ENCODE measurements at places on chromosomes 3 and 15.
A peak's percentile ranks its signal among the peaks of the same experiment; 100 is the strongest.

DNA sequence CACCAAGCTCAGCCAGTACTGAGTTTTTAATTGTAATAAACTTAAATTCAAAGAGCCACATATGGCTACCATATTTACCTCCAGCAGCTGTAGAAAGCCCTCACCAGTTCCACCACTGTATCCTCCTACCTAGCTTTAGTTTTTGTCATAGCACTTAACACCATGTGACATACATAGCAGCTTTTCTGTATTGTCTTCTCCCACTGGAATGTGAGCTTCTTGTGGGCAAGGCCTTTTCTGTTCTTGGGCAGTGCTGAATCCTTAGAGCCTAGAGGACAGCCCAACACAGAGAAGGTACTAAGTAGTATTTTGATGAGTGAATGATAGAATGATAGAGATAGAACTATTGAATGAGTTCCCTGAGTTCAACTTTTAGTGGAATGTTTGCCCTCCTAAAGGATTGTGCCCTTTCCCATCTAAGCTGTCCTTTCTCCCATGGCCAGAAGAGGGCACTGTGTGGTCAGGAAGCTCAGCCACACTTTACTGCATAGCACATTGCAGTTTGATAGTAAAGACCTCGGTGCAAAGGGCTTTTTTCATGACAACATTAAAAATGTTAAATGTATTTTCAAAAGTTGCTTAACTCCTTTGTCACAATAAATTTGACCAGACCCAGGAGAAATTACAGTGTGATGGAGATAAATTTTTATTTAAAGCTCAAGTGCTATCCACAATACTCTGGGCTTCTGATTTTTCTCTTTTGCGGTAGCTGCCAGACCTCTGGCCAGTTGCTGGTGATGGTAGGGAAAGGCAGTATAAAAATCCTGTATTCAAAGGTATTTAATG lies 115.8 kb downstream of the GHSR start:
- peak; percentile 28 for DNase-seq

DNA sequence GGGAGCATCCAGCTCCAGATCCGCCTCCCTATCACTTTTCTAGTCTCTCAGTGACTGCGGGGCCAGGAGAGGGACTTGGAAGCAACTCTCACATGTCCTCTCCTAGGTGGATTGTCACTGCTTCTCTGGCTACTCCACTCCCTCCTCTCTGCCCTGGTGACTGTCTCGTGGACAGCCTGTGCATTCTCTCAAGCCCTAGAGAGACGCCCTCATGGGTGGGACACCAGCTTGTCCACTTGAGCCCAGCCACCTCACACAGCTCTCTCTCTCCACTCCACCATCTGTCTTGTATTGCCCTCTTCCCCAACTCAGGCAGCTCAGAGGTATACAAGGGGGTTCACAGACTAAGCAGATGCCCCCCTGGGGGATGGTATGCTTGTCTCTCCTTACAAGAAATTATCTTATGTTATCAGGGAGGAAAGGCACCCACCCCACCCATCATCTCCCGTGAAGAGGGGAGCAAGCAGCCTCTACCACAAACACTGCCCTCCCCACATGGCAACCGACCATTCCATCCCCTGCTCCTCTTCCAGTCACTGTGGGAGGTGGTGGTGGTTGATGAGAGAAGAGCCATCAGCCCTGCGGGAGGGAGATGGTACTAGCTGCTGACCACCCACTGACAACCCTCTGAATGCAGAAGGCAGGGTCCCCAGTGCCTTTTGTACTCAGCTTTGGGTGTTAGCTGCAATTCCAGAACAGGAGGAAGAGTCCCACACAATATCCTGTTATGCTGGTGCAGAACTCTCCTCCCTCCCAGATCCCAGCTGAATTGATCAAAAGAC lies 15.5 kb upstream of the LOXL1 start:
- no peak for DNase-seq

GRCh38 chr3:36540888-36541518 lies 160.7 kb downstream of the STAC start:
- DNase-seq, result no peak

DNA sequence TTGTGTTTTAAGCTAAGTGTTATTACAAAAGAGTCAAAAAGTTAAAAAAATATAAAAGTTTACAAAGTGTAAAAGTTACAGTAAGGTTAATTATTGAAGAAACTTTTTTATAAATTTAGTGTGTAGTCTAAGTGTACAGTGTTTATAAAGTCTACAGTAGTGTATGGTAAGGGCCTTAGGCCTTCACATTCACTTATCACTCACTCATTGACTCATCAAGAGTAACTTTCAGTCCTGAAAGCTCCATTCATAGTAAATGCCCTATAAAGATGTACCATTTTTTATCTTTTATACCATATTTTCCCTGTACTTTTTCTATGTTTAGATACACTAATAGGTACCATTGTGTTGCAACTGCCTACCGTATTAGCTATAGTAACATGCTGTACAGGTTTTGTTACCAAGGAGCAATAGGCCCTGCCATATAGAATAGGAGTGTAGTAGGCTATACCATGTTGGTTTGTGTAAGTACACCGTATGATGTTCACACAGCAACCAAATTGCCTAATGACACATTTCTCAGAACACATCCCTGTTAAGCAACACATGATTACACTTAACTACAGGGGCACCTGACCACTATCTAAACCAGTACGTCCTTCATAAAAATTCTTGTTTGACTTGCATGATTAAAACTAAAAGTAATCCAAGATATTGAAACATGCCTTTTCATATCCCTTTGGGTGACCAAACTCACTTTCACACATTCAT lies 17.2 kb downstream of the RAD18 start:
- no peak for DNase-seq

- DNase-seq, result no peak
These were observed 102.9 kb upstream of the RAD18 start for GRCh38 chr3:9066141-9066540.

DNA sequence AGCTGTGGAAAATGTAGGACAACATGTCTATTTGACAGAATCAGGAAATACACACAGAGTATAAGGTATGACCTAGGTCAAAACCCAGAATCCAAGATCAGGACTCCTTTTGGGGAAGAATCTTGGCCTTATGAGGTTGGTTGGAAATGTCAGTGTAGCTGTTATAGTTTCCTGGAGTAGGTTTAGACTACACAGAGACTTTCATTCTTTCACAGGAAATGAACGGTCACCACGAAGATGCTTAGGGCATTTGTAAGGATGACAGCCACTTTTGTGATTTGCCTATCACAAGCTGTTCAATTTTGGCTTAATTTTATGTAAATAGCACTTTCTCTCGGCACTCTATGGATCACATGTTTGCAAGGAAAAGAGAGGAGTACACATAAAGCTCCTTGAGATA lies 18.6 kb upstream of the ZBTB20 start:
- DNase-seq, result no peak

DNA sequence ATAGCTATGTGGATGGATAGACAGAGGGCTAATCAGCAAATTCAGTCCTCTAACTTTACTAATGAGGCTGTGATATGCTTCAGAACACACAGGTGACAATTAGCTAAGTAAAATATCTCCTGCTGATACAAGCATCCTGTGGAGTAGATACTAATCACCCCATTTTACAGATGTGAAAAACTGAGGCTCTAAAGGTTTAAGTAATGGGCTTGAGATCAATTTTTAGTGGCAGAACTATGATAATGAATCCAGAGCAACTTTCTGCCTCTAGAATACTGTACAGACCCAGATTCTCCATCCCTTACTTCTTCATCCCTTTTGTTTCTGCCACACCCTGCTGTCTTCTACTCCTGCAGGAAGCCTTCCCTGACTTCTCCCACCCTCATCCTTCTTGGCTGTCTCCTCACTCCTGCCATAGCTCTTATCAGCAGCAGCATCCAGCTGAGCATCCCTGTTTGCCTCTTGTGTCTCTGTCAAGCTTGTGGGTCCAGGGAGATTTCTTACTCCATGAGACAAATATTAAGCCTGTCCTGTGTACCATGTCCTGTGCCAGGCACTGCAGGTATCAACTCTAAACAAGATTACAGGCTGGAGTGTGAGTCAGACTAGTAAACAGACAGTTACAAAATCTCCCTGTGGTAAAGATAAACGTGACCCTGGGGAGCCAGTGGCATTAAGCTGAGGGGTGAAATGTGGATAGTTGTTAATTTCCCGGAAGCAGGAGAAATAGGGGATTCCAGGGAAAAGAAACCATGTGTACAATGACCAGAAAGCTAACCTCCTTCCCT lies 39.2 kb downstream of the SLC6A11 start:
- no peak for DNase-seq

GRCh38 chr3:3573341-3573740 lies 225.9 kb upstream of the LRRN1 start:
- no peak for DNase-seq

DNA sequence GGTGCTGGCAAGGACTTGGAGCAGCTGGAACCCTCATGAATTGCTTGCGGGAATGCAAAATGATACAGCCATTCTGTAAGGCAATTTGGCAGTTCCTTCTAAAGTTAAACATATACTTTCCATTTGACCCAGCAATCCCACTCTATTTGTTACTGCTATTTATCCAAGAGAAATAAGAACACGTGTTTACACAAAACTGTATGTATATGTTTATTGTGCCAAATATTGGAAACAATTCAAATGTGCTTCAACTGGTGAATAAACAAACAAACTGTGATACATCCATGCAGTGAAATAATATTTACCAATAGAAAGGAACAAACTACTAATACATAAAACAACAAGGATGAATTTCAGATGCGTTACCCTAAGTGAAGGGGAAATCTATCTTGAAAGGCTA lies 60.0 kb upstream of the NTRK3 start:
- no peak for DNase-seq

- peak; percentile 20 for DNase-seq
These were observed 5.9 kb upstream of the KLHL25 start for GRCh38 chr15:85800478-85801123.

- DNase-seq, result no peak
These were observed 600.4 kb downstream of the GRM7 start for GRCh38 chr3:7461202-7461825.

- no peak for DNase-seq
These were observed 991.1 kb downstream of the GBE1 start for GRCh38 chr3:80770106-80771074.

DNA sequence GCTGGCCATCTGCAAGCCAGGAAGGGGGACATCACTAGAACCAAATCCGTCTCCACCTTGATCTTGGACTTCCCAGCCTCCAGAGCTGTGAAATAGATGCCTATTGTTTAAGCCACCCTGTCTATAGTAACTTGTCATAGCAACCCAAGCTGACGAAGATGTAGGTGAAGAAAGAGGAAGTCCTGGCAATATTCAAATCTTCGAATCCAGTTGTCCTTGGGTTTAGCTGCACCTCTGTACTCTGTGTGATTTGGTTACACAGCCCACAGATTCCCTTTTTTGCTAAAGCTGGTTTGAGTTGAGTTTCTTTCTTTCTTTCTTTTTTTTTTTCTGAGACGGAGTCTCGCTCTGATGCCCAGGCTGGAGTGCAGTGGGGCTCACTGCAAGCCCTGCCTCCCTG lies 68.0 kb upstream of the XCR1 start:
- DNase-seq, result no peak

DNA sequence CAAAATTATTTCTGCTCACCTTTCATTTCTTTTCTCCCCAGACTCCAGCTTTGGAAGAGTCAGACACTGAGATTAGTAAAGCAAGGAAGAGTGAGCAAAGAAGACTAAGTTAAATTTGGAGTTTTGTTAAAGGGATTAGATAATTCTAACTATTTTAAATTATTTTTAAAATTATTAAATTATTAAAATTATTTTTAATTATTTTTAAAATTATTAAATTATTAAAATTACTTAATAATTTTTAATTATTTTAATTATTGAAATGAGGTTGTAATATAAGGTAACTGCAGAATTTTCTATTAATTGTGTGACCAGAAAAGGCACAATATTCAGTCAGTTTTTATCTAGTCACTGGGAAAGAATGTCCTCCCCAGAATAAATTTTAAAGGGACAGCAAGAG lies 185.0 kb upstream of the EOMES start:
- no peak for DNase-seq

- DNase-seq, result no peak
These were observed 92.3 kb downstream of the TMEM212 start for GRCh38 chr3:171935261-171936123.

All from NCI-H1417 treated with DMSO at 0.1 percent for 48 hours (cell line).